GM23338 (cell line): ENCODE measurements at places on chromosomes 12 and 14. TPM values are rescaled to one million over a fixed set of nuclear protein-coding genes. Genes with fewer than 3 reads are reported as not detected.

RND1 gene
- 7.4 and 9.3 TPM in 2 replicates for polyA plus RNA-seq

IAPP gene
- 0.10 and 0.32 TPM in 2 replicates for polyA plus RNA-seq

GDF11 gene
- polyA plus RNA-seq = 3.7 and 3.8 TPM in 2 replicates

EAPP gene
- 53.6 and 64.0 TPM in 2 replicates for polyA plus RNA-seq

TROAP gene
- 44.7 and 47.5 TPM in 2 replicates for polyA plus RNA-seq

TSPAN19 gene
- 0.44 and 0.45 TPM in 2 replicates for polyA plus RNA-seq

CCDC91 gene
- 40.0 and 48.7 TPM in 2 replicates for polyA plus RNA-seq

TAC3 gene
- polyA plus RNA-seq = 35.1 and 37.5 TPM in 2 replicates

SLC39A9 gene
- polyA plus RNA-seq = 16.4 and 17.7 TPM in 2 replicates

KIF5A gene
- 9.1 and 11.1 TPM in 2 replicates for polyA plus RNA-seq

TAS2R31 gene
- 0.21 TPM in 1 of 2 replicates, not detected in the other for polyA plus RNA-seq

PPFIBP1 gene
- polyA plus RNA-seq = 38.9 and 41.9 TPM in 2 replicates

OASL gene
- polyA plus RNA-seq = not detected in 2 replicates

P2RX4 gene
- 5.6 and 5.9 TPM in 2 replicates for polyA plus RNA-seq

DEPDC4 gene
- polyA plus RNA-seq = 9.4 and 10.2 TPM in 2 replicates

CNIH1 gene
- 135 and 141 TPM in 2 replicates for polyA plus RNA-seq

COPZ1 gene
- polyA plus RNA-seq = 72.7 and 79.9 TPM in 2 replicates

SOX5 gene
- polyA plus RNA-seq = 1.0 and 1.5 TPM in 2 replicates
